Stimulated activated CD4-positive, alpha-beta T cell treated with anti-CD3 and anti-CD28 coated beads, Interleukin-4, amount 100 ng/mL, for 48 hours (primary cell): ENCODE measurements at places on chromosomes 1 and 21.

- DNase-seq: no peak
Measured at GRCh38 chr21:46180778-46181391, 3.4 kb downstream of the SPATC1L start.

DNA sequence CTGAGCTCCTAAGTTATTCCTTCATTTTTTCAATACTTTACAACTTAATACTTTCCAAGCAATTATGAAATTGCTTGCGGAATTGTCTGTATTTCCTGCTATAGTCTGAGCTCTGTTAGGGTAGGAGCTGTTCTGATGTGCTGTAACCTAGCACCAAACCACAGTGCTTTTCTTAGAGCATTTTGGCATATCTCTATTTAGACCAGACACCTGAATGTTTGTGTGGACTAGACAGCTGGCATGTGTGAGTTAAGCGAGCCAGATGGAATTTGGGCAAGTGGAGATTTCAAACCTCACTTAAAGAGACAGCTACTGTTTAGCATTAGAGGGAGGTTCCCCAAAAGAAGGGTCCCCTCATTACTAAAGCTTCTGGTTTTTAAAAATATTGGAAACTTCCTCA, 106.1 kb downstream of the RWDD3 start:
- no peak for DNase-seq

DNA sequence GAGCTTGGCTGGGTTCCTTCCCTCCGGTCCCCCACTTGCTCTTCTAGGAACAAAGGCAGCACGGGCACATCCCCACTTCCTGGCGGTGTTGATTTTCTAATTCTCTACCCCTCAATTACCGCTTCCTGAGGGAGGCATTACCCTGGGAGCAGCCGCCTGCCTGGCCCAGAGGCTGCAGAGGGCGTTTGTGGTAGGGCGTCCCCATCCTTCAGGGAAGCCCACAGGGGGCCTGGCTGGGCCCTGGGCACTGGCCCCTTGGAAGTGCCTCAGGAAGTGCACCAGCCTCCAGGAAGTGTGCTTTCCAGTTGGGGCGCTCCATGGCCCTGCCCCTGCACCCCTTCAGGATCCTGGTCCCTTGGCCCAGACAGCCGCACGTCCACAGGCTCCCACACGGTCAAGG, 42.1 kb upstream of the CASZ1 start:
- DNase-seq: no peak

DNA sequence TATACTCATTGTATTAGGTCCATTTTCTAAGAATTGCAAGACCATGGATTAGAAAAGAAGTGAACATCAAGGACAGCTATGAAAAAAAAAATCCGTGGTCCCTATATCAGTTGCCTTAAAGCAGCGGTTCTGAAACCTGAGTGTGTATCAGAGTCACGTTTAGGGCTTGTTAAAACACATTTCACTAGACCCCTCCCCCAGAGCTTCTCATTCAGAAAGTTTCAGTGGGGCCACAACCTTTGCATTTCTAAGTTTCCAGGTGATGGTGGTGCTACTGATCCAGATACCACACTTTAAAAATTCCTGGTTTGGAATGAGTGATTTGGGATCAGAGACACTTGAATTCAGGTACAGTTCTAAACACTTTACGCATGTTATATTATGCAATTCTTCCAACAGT, 96.1 kb upstream of the PRMT6 start:
- no peak for DNase-seq
